Spinal cord (tissue), 10 donors: ENCODE measurements at places on chromosomes 2 and 18.

DNA sequence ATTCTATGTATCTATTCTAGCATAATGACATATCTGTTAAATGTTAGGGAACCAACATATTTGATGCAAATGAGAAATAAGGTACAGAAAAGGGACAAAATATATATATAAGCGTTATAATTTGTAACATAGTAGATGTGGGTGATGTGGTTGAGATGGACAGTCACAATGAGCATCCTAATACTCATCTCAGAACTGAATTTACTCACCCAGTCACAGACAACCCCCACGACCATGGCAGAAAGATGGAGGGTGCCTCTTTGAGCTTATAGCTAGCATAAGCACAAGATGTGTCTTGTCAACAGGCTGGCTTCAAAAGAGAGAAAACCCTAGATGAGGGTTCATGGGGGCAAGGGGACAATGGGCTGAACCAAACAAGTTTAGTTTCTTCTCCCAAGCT lies 9.1 kb upstream of the DSG3 start:
- no peak for DNase-seq

- peak; percentile 95 for DNase-seq
Observed at GRCh38 chr2:138501425-138502254, at the start of gene SPOPL. TSS of gene SPOPL (plus strand) at chr2:138501770. CDS start at chr2:138550217, 48,447 bp downstream.

DNA sequence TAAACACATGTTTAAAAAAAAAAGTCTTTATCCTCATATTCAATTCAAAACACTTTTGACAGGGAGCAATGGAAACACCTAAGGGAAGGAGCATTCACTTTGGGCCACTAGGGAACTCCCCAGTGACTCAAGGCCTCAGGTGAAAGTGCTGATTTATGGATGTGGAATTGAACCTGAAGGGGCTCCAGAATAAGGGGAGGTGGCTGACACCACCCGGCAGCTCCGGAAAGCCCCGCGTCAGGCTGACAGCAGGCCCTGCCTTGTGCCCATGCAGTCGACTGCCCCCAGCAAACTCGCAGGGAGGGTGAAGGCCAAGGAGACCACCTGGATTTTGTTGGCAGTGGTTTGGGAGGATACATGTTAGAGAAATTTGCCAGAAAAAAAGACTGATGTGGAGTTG lies 275.3 kb upstream of the NCKAP5 start:
- no peak for DNase-seq

GRCh38 chr2:64327510-64328414 lies 126.2 kb upstream of the LGALSL start:
- DNase-seq, result peak; percentile 85

- no peak for DNase-seq
Observed at GRCh38 chr2:217407362-217407761, 547.5 kb upstream of the TNP1 start.

DNA sequence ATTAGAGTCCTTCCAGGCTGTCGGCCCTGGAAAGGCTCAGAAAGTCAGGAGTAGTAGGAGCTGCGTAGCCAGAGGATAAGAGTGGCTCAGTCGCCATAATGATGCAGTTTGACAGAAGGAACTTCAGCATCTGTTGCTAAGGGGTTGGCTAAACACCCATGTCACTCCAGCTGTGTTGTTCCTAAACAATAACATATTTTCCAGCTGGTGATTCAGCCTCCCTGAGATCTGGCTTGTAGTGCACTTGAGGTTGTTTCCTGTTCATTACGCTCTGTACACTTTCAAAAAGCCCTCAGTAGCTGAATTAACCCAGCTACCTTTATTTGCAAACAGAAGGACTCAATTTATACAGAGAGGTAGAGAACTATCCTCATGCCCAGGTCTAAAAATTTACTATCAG lies 39.7 kb upstream of the EPAS1 start:
- peak; percentile 70 for DNase-seq
